ENCODE measurements at places on chromosomes 5 and 9. TPM values are rescaled to one million over a fixed set of nuclear protein-coding genes. Genes with fewer than 3 reads are reported as not detected.

Gene ALDOB
- total RNA-seq = not detected

Gene C5orf46
- total RNA-seq = not detected

Gene CEL
- 1.0 TPM for total RNA-seq

Gene INSL6
- total RNA-seq = not detected

Gene POU5F2
- total RNA-seq = 0.53 TPM

DNA sequence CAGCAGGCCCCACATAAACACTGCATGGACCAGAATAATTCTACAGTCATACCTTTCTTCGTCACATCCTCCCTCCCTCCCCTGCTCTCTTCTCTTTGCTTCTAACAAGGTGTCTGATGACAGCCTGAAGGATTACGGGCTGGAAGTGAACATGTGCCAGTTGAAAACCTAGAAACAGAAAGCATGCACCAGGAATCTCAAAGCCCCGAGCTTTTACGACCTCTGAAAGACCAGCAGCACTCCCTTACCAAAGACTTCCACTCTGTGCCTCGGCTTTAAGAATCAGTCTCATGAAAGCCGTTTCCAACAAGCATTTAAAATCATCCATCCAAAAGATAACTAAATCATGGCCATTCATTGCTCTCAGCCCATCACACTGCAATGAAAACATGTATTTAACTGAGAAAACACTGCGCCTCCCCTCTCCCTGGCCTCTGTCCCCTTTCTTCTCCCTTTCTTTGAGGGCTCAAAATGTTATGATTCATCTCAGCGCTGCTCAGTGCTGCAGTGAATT is 21.3 kb downstream of the MSX2 start:
- DNase-seq = no peak

DNA sequence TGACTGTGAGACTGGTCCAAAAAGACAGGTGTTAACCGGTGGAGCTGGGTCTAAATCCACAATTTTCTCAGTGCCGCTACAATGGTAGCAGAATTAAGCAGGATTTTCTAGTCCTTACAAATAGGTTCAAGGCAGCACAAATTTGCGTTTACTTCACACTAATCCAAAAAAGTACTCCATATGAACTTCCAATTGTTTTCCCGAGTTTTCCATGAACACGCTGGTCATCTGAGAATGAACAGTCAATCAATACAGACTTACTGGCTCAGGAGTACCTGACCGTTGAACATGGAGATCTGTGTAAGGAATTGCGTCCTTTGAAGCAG is 709 bp downstream of the SLC35D2 start:
- no peak for DNase-seq
